Activated CD4-positive, alpha-beta T cell treated with anti-CD3 and anti-CD28 coated beads for 36 hours (primary cell): ENCODE measurements at places on chromosomes 2 and 18.

DNA sequence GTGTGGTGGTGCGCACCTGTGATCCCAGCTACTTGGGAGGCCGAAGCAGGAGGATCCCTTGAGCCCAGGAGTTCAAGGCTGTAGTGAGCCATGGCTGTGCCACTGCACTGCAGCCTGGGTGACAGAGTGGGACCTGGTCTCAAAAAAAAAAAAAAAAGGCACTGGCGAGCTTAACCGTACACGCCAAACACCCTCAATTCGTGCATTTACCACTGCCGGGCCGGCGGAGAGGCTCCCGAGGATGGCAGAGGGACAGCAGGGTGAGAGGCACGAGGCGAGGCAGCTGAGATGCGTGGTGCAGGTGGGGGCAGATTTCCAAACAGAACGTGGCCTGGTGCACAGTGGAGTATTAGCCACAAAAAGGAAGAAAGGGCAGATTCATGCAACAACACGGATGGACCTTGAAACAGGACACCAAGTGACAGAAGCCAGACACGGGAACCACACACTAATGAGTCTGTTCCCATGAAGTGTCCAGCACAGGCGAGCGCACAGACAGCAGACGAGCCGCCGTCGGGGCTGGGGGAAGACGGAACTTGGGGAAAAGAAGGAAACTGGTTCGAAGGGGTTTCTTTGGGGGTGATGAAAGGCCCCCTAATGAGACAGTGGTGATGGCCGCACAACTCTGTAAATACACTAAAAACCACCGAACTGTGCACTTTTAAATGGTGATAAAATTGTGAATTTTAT lies 27.4 kb downstream of the SLC66A2 start:
- DNase-seq, result no peak

- no peak for DNase-seq
Observed at GRCh38 chr2:188089901-188090300, 201.8 kb upstream of the GULP1 start.

GRCh38 chr18:68489013-68489792 lies 225.7 kb downstream of the TMX3 start:
- no peak for DNase-seq

DNA sequence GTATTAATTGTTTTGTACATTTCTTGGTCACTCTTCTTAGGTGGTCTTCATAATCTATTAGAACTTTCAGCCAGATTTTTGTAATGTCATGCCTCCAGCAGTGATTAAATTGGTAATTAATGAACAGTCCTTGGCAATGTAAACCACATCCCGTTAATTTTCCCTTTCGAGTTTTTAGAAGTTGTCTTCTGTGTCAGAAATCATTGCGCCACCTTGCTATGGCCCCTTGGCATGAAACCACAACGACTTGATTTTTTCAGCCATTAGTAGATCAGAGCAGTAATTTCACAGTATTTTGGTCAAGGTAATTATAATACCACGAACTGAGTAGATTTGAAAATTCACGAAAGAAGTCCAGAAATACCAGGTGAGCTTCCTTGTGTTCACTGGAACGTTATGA lies 86.0 kb upstream of the OTX1 start:
- no peak for DNase-seq

DNA sequence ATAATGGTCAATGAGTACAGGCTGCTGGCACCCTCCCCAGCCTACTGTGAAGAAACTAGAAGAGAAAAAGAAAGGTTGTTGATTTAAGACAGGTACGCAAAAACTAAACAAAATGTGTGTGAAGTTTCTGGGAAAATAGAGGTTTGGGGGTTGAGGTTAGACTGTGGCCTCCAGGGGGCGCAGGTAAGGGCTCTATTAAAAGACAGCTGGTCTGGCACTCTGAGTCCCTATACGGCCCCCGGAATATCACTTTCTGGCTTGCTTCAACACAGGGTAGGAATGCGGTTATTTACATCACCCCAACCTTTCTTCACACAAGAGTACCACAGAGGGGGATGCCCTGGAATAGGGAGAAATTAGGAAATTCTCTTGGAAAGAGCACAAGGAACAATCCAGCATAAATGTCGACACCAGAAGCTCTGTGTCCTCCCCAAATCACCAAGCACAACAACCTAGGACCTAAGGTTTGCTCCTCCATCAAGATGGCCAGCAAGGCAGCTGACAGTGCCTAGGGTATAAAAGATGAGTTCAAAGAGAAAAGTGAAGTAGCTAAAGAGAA lies 480.8 kb upstream of the KLHL29 start:
- DNase-seq, result peak; percentile 46
